LHCN-M2 (cell line): ENCODE measurements at places on chromosomes 5 and 9. TPM values are rescaled to one million over a fixed set of nuclear protein-coding genes. Genes with fewer than 3 reads are reported as not detected.

Gene GLDC
- total RNA-seq: 2.1 and 2.8 TPM in 2 replicates

Gene PLPP7
- 19.9 and 22.4 TPM in 2 replicates for total RNA-seq

Gene HARS1
- total RNA-seq: 98.9 and 103 TPM in 2 replicates

Gene ENG
- total RNA-seq: 47.5 and 48.3 TPM in 2 replicates

Gene ZNF454
- total RNA-seq: not detected in 2 replicates

Gene BRD3OS
- total RNA-seq: 17.7 and 21.5 TPM in 2 replicates

Gene FBP1
- not detected in 2 replicates for total RNA-seq

Gene LMX1B
- total RNA-seq: not detected in 2 replicates

Gene MYORG
- 1.2 and 1.5 TPM in 2 replicates for total RNA-seq

Gene ENTR1
- total RNA-seq: 66.4 and 66.5 TPM in 2 replicates

Gene TLR4
- 11.0 and 15.2 TPM in 2 replicates for total RNA-seq

Gene TMC1
- total RNA-seq: not detected in 2 replicates

Gene FGD3
- total RNA-seq: not detected in 2 replicates

Gene ANKHD1
- total RNA-seq: 35.7 and 37.2 TPM in 2 replicates

Gene RNF180
- total RNA-seq: 1.9 and 3.1 TPM in 2 replicates

Gene TLX3
- total RNA-seq: not detected in 2 replicates

Gene RFESD
- total RNA-seq: 1.9 TPM in 2 replicates

Gene SLC25A46
- 75.1 and 75.2 TPM in 2 replicates for total RNA-seq

Gene CTNNAL1
- 72.3 and 72.8 TPM in 2 replicates for total RNA-seq

Gene LIX1
- not detected in 2 replicates for total RNA-seq

Gene LYSMD3
- 12.8 and 14.1 TPM in 2 replicates for total RNA-seq

Gene TSSK1B
- 0.06 and 0.52 TPM in 2 replicates for total RNA-seq

Gene CDX1
- not detected in 2 replicates for total RNA-seq

Gene WNK2
- not detected in 2 replicates for total RNA-seq

Gene ZBTB43
- 8.3 and 12.3 TPM in 2 replicates for total RNA-seq

Gene LRRC70
- total RNA-seq: 0.17 and 0.83 TPM in 2 replicates

Gene IL4
- not detected in 2 replicates for total RNA-seq

Gene PKD2L2
- total RNA-seq: not detected in 2 replicates

Gene CCL28
- 1.5 and 4.0 TPM in 2 replicates for total RNA-seq

Gene TAF9
- total RNA-seq: 75.7 and 84.4 TPM in 2 replicates

Gene SMIM32
- total RNA-seq: not detected in 2 replicates
